ENCODE measurements at places on chromosomes 3 and 15.
A peak's percentile ranks its signal among the peaks of the same experiment; 100 is the strongest.

- DNase-seq: no peak
These were observed 8.9 kb downstream of the RNF7 start for GRCh38 chr3:141746962-141747361.

GRCh38 chr3:188683032-188683521, 488.7 kb upstream of the TPRG1 start:
- DNase-seq: no peak

DNA sequence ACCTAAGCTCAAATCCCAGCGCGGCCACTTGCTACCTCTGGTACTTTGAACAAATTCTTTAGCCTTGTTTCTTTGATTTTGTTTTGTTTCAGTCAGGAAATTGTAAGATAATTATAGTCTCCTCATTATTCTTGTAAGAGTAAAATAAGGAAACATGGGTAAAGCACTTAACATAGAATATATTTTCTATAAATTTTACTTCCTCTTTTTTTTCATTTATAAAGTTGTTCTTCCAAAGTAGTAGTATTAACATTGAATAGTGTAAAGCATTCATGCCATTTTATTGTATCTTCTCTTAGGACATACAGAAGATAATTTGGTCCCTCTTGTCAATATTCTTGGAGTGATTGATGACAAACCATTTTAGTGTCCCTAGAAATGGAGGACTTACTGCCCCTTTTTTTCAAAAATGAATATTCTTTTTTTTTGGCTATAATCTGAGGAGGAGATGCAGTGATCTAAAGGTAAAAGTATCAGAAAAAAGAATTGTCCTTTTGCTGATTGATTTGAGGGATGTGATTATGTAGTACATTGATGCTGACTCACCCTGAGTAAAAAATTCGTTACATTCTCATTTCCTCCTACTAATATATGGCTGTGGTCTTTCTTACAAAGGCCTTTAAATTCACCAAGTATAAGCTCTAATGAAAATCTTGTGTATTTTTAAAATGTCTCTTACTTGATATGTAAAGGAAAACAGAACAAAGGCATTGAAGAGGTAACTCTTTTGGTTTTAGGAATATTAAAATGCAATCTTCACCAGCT, 51.0 kb downstream of the ALCAM start:
- DNase-seq: no peak

- DNase-seq: no peak
These were observed 128.3 kb upstream of the VEPH1 start for GRCh38 chr3:157631478-157631877.

GRCh38 chr3:146163584-146163983, 2.6 kb upstream of the PLOD2 start:
- DNase-seq: no peak

DNA sequence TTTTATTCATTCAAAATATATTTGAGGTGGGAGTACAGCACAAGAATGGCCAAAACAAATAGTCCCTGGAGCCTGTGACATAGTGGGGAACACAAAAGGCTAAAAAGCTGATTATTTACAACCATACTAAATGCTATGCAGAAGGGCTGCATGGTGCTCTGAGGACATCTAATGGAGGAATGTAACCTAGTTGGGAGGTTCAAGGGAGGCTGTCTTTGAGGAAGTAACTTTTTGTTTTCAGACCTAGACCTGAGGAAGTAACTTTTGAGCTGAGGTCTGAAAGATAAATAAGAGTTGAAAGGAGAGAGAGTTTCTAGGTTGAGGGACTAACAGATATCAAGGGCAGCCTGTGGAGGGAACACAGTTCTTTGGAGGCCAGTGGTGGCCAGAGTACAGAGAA, 34.8 kb upstream of the RASA2 start:
- peak; percentile 33 for DNase-seq

GRCh38 chr15:89496155-89497098, at the start of gene RHCG:
Gene RHCG, minus strand, starts transcription at chr15:89496583. Its CDS starts 39 bp downstream, at chr15:89496544.
- DNase-seq: no peak

DNA sequence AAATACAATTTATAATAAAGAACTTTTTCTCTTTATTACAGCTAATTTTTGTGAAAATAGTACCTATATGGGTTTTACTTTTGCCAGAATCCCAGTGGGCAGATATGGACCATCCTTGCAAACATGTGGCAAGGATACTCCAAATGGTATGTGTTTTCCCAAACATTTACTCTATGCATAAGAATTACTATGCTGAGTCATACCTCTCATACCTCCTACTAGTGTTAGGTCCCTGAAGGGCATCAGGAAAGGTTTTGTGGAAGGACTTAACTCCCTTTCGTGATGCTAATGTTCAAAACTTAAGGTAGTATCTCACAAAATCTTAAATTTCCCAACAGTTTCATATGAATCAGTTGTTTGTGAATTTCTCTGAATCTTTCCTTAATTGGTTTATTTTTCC, 21.3 kb downstream of the ADGRG7 start:
- DNase-seq: no peak

GRCh38 chr3:195312714-195313113, 41.8 kb upstream of the XXYLT1 start:
- no peak for DNase-seq

GRCh38 chr3:88059380-88060170, 520 bp downstream of the ZNF654 start:
- peak; percentile 26 for DNase-seq

- DNase-seq: no peak
These were observed 19.3 kb upstream of the ZPLD1 start for GRCh38 chr3:102415553-102415952.

DNA sequence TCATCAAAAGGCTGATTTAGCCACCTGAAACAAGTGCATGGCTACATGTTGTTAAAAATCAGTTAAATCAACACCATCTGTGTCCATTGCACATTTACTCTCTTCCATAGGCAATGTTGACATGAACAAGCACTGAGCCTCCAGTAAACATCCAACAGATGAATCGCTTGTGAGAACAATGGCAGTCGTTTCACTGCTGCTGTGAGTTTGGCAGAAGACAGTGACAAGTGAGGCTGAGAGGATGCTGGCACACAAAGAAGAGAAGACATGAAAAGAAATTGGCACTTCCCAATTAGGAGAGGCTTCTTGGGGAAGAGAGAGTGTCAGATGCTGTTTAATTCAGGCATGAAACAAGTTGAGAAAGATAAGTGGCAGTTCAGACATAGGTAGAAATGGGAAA, 227.4 kb upstream of the STT3B start:
- no peak for DNase-seq

DNA sequence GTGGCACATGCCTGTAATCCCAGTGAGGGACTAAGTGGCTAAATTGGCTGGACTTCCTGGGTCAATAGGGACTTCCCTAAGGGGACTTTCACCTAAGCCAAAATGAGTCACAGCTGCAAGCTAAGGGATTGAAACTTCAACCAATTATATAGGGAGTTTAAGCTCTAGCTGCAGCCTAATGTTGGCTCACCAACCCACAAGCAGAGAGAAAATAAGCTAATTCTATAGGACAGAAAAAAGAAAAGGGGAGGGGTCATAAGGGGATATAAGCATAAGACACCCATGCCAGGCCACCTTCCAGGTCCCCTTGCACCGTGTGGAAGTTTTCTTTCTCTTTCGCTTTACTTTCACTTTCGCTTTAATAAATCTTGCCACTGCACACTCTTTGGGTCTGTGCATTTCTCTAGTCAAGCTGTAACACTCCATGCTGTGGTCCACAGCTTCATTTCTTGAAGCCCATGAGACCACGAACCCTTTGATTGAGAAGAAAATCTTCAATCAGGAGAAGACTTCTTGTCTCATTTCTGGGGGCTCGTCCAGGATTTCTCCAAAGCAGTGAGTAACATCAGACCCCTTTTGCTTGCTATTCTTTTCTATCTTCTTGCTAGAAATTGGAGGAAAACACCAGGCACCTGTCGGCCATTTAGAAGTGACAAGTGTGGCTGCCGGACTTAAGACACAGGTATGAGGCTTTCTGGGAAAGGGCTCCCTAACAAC, 192.3 kb downstream of the IGSF11 start:
- DNase-seq: peak; percentile 34

DNA sequence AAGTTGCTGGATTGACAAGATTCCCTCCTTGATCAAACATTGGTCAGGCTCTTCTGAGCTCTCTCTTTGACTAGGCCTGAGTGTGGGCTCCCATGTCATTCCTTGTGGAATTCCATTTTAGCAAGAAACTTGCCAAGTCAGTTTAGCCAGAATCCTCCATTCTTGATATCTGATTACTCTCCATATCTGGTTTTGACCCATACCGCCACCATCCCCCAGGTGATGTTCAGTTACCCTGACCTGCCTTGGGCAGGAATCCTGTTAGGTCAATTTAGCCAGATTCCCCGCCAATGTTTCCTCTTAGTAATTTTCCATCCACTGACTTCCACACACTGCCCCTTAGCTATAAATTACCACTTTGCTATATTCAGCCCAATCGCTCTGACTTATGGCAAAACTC, 1.0 kb upstream of the PCCB start:
- DNase-seq: no peak

DNA sequence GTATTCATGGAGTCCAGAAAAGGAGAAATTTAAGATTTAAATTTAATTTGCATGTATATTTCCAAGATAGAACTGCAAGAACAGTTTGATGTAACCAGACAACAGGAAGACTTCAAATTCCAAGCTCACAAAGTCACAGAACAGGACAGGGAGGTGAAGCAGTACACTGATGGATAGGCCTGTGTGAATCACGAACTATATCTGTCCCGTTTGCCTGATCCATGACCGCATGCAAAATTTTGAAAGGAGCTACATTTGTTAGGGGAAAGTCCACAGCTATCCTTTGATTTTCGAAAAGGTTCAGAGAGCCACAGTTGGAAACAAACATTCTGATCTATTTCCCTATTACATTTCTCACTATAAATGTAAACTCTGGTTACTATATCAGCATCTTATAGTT, 79.5 kb upstream of the SLC12A8 start:
- no peak for DNase-seq

Data from DND-41 (cell line).